ENCODE measurements at places on chromosomes 16 and 17.

GRCh38 chr17:75506888-75507287 is 8.4 kb downstream of the CASKIN2 start:
- DNase-seq: no peak

- peak; percentile 2 for DNase-seq
Measured at GRCh38 chr16:73878611-73879010, 418.0 kb upstream of the PSMD7 start.

DNA sequence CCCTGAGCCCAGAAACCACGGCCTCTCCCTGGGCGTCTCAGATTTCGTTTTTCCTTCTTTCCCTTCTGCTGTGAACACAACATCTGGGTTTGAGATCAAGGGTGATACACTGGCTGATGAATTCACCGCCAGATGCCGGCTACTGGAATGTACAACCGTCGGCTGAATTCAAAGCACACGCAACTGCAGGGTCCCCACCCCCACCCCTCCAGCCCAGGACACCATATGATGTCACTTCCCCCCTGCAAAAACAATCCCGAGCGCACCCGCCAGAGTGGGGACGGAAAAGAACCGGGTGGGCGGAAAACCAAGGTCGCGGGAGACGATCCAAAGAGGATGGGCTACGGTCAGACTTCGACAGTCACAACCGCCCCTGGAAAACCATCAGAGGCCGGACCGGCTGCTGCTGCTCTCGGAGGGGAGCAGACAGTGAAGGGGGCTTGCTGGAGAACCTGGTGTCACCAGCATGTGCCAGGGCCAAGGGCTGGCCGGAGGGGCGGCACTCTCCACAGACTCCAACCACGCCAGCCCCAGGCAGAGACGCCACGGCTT is 23.3 kb downstream of the CEP295NL start:
- no peak for DNase-seq

DNA sequence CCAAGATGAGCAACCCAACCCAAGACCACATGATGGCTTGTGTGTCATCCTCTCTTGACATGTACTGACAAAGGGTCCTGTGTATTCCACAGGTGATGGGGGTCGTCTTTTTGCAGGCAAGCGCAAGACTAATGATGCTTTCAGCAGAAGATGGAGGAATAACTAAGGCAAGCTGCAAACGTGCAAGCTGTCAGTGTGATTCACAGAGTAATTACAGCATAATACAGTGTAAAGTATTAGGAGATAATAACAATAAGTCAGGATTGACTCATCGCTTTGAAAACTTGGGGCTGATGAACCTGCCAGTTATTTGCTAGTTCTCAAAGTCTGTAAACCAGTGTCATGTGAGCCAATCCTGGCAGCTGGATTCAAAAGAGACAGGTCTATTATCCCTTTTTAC is 41.6 kb upstream of the ASIC2 start:
- DNase-seq: no peak

GRCh38 chr17:74282587-74283370 is 8.7 kb downstream of the DNAI2 start:
- no peak for DNase-seq

GRCh38 chr16:30841332-30841731 is 52.5 kb downstream of the BCL7C start:
- no peak for DNase-seq

- no peak for DNase-seq
Measured at GRCh38 chr17:48100160-48100559, 1.1 kb downstream of the CBX1 start.
